ENCODE measurements at places on chromosomes 16 and 17. TPM values are rescaled to one million over a fixed set of nuclear protein-coding genes. Genes with fewer than 3 reads are reported as not detected.
A peak's percentile ranks its signal among the peaks of the same experiment; 100 is the strongest.

Gene ACSM2B
- total RNA-seq: not detected

Gene TBC1D3L
- total RNA-seq: 4.5 TPM

DNA sequence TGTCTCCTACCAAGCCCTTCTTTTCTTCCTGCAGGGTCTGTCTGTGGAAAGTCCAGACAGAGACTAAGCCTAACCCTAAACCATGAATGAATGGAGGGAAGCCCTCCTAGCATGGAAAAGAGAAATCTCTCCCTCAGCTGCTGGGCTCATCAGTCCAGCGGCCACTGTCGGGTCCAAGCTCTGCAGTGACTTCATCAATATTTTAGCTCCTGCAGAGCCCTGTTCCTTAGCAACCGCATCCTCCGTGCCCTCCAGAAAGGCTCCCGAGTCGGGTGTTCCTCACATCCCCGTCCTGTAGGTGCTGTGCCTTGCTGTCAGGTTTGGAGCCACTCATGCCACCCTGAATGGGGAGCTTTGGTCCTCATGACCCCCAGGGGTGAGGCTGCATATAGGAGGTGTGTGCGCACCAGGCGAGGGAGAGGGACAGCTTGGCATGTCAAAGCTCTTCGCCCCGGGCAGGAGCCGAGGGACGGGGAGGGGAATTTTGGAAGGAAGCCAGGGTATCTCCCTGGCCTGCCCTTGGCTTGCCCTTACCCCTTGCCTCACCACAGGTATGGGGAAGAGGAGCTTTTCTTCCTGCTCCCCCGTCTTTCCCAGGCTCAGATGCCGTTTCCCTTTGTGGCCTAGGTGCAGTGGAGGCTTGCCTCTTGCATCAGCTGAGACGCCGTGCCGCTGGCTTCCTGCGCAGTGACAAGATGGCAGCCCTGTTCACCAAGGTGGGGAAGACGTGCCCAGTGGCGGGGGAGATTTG, 23.9 kb downstream of the SGSM2 start:
- no peak for DNase-seq

DNA sequence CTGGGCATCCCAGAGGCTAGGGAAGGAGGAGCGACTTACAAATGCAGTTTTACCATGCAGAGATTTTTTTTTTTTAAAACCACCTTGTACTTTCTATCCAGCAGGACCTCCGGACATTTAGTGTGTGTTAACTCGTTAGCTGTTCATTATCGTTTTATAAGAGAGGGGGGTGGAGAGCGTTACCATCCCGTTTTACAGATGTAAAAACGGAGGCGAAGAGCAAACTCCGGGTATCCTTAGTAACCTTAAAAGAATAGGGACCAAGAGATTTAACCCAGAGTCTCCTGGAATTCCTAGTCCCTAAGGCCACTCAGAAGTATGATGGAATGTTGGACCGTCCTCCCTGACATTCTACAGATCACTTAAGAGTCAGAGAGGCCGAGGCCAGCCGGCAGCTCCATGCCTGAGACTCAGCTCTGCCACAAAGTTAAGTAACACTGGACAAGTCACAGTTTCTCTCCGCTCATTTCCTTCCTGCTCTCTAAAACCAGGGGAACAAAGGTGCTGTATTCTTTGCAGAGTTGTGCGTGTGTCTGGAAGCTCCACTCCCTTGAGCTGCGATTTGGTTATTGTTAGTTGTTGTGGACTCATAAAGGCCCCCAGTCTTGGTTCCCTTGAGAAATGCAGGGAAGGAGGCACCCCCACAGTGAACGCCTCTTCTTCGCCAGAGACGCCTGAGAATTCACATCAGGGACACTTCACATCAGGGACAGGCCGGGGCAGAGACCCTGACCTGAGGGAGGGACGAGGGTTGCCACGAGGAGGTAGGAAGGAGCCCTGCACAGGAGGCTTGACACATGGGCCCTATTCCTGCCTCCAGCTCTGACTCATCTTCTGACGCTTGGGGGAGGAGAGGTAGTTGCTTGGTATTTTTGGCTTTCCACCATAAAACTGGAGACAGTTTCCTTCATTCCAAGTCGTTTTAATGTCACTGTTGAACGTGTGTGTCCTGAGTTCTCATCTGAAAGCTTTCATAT, 1.2 kb downstream of the DUSP14 start:
- peak; percentile 22 for DNase-seq

DNA sequence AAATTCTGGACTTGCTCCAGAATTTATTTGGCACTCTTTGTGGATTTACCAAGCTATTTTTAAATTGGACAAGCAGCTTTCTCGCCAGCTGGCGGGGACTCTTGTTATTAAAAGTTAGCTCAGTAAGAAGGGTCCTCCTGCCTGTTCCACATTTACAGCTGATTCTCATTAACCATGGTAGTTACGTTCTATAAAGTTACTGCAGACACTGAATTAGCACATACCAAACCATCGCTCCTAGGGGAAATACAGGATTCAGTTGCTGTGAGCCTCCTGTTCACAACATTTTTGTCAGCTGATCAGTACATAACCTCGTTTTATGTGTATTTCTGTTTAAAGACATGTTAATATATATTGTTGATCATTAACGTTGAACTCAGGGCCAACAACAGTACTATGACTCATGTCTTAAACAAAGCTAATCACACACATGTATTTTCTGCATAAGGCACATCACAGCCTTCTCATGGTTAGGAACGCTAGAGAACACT, 4.2 kb downstream of the LDAF1 start:
- no peak for DNase-seq

- DNase-seq: no peak
These were observed 67.8 kb upstream of the NLK start for GRCh38 chr17:27974531-27975145.

Gene NOG
- 4.5 TPM for total RNA-seq
